ENCODE measurements at places on chromosomes 5 and 9.

GRCh38 chr9:74557571-74557970, 60.4 kb downstream of the RORB start:
- no peak for DNase-seq

DNA sequence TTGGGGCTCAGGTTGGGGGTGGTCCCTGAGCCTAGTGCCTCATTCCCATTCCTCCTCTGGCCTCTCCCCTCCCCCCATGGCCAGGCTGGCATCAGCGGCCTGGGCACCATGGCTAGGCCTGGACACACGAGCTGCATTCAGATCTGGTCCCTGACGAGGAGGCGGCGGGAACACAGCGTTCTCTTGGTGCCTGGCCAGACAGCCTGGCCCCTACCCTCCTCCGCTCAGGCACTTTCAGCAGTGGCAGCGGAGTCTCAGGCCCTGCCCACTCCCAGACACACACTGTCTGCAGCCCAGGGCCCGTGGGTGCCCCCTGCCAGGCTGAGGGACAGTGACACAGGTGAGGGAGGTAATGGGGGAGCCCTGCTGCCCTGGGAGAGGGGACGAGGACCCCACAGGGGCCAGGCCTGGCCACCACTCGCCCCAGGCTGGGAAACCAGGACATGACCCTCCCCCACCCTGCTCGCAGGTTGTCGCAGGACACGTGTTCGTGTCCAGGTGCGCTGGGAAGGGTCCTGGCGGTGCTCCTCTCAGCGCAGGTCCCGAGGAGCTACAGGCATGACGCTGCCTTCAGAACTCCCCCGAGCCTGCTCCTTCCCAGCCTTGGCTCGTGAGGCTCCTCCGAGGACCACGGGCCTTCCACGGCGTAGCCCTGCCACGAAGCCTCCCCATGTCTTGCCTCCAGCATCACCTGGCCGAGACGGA, 19.9 kb upstream of the UBAC1 start:
- no peak for DNase-seq

DNA sequence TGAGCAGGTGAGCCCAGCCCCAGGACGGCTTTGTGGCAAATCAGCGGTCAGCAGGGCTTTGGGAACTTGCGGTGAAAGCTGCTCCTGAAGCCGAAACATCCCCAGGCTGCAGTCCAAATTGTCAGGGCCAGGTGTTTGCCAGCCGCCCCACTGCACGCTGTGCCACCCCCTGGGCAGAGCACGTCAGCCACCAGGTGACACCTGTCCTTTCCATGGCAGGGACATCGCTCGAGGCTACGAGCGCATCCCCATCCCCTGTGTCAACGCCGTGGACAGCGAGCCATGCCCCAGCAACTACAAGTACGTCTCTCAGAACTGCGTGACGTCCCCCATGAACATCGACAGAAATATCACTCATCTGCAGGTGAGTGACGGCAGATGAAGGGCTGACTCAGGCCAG, 64.4 kb upstream of the CACNA1B start:
- no peak for DNase-seq

DNA sequence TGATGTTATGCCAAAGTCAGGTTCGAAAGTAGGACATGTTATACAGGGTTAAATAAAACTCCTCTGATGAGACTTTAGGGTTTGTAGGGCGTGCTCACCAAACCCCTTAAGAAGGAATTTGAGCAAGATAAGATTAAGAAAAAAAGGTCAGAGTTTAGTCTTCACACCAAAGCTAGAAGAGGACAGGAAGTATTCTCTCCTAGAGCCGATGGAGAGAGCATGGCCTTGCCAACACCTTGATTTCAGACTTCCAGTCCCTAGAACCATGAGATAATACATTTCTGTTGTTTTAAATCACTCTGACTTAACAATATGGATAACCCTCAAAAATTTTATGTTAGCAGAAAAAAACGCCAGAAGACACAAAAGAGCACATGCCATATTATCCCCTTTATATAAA, 16.3 kb upstream of the PLCXD3 start:
- no peak for DNase-seq

GRCh38 chr5:178496214-178496613, 94.0 kb downstream of the COL23A1 start:
- no peak for DNase-seq

DNA sequence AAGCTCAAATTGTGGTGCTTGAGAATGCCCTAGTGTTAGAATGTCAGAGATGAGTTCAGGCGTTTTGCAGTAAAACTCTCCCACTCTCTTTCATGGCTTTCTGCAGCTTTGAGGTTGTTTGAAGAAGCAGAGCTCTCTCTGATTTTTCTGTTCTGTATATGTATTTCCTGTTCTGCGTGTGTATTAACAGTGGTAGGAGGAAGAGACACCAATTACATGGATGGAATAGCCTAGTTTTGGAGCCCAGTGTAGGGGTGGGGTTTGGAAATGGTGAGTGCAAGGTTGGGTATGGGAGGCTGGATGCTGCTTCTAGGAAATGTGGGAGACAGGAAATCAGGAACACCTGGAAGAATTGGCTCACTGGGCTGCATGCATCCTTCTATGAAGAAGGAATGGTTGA, 12.4 kb downstream of the LARP1 start:
- DNase-seq = no peak
